ENCODE measurements at places on chromosomes 2 and 18.

DNA sequence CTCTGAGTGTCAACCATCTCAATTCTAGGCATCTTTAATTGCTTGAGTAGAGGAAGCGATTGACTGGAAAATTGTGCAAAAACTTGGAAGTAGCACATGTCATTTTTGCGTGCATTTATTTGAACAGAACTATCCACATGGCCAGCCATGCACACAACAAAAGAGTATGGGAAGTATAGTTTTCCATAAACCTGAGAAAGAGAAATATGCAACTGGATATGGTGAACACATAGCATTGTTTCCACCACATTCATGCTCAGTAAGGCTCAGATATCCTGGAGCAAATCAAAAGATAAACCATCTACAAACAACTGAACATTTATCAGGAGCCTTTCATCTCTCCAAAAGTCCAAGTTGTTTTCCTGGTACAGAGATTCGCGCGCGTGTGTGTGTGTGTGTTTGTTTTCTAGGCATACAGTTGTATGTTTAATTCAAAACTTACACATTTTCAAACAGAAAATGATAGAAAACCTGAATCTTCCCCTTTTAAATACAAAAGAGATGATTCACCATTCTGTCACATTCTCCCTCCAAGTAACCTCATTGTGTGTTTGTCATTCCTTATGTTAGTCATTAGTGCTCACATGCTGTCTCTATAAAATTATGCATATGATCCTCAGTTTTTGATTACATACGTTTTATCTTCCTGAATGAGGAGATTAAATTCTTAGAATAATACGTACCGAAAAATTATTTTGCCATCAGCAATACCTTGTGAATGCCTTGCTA is 780.4 kb upstream of the NRXN1 start:
- no peak for DNase-seq

- DNase-seq, result no peak
Measured at GRCh38 chr2:43109261-43109743, 117.1 kb downstream of the ZFP36L2 start.

- no peak for DNase-seq
Measured at GRCh38 chr2:191724015-191724414, 46.1 kb downstream of the NABP1 start.

- no peak for DNase-seq
Measured at GRCh38 chr2:109648041-109648527, 33.9 kb downstream of the SOWAHC start.

GRCh38 chr18:57950542-57950941 is 93.5 kb upstream of the NEDD4L start:
- no peak for DNase-seq

- no peak for DNase-seq
Measured at GRCh38 chr18:9356976-9357375, 22.4 kb downstream of the TWSG1 start.

- DNase-seq, result no peak
Measured at GRCh38 chr2:40690036-40690435, 238.1 kb upstream of the SLC8A1 start.

DNA sequence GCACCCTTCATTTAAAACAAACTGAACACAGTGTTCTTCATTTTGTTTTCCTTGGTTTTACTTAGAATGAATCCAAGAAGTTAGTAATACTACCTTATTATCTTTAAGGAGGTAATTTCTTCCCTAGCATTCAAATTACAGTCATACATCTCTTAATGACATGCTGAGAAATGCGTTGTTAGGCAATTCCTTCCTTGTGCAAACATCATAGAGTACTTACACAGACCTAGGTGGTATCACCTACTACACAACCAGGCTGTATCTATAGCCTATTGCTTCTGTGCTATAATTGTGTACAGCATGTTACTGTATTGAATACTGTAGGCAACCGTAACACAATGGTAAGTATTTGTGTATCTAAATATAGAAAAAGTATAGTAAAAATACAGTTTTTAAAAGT is 8.4 kb upstream of the CABYR start:
- no peak for DNase-seq

DNA sequence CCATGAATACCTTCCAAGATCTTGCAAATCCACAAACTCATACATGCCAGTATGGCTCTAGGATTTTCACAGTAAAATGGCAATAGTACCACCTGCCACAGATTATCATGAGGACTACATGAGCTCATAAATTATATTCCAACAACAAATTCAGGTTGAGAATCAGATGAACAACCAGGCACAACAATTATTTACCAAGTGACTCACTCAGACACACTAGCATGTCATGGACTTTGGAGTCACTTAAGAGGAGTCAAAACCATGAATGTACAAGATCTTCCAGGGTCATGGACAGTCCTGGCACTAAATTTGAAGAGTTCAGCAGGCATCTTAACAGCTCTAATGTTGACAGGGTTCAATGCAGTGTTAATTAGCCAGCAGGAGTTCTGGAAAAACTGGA is 34.4 kb upstream of the BZW1 start:
- no peak for DNase-seq

DNA sequence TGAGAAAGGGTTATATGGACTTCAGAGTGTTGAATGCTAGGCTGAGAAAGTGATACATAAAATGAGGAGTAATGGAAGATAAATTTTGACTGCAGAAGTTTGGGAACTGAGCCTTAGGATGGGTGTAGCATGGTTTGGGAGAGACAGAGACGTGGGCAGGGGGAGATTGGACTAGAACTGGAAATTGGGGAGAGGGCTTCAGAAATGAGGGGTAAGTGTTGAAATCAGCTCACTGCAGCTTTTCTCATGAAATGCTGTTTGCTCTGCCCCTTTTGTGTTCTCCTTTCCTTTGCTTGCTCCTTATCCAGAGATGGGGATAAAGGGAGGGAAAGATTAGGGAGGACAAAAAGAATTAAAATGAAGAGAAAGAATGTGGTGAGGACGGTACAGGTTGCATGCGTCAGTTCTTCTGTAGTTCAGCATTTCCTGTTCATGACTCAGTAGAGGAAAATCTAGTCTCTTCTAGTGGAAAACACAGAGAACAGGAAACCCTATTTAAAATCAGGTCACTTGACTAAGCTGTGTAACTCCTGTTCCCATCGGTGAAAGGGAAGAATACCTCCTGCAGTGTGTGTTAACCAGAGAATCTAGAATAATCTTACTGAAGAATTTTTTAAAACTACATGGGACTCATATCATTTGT is 105.6 kb downstream of the CRIM1 start:
- no peak for DNase-seq

- DNase-seq, result no peak
Measured at GRCh38 chr2:28821295-28821958, 10.8 kb downstream of the SPDYA start.

DNA sequence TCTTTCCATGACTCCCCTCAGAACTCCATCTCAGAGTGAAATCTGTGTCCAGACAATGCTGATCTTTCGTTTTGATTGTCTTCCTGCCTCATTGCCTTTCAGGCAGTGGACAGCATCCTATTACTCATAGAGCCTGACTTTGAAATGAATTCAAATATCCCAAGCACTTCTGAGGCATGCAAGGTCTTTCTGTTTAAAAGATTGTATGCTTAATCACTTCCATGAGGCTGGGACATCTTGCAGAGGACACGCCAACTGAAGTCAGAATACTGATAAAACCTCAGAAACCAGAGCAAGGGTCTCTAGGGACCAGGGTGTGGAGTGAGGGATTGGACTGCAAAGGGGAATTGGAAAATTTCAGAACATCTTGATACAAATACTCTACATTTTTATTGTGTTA is 836.5 kb upstream of the ID2 start:
- no peak for DNase-seq

DNA sequence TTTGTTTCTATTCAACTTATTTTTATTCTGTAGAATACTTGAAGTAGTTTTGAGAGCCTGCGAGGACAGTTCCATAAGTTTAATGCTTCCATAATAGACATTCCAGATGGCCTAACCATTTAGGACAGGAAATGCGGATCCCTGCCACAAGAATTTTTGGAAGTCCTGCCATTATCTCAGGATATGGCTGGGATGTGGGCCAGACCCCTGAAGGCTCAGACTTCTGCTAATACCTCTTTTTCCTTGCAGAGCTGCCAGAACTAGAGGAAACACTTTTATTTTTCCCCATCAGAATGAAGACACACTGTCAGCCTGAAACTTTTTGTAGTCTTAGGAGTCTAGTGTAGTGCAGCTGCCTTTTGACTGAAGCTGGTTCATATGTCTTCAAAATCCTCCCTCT is 806.5 kb downstream of the TDRD15 start:
- DNase-seq, result no peak

DNA sequence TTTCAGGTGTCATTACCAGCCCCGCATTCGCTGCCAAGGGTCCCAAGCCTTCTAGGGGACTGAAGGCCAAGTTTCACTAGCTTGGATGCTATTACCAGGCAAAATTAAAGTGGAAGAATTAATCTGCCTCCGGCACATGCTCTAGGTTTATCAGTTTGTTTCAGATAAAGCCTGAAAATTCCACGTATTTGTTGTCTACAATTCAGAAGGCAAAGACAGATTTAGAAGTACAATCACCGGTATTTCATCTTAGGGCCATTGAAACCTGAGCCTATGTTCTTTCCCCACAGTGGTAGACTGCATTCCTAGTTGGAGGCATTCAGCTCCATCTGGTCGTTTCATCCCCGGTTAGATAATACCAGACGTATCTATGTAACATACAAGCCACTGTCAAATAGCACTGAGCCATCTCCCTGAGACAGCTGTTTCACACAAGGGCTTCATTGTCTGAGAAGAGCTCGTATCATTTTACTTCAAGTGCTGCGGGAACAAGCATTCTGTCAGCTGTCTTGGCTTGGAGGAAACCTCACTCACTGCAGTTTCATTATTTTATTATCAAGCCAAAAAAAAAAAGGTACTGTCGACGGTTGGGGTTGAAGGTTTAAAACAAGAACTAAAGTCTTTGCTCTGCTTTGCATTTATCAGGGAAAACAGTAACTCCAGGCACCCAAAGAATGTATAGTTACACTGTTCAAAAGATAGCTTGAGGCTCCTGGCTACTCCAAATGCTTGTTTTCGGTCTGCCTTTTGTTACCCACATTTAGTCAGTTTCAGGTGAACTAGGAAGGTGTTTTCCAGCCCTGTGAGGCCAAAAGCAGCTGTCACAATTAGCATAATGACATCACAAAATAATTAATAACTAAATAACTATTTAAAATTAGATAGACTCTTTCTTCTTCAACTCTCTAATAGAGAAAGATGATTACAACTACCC is 76.7 kb downstream of the TGIF1 start:
- no peak for DNase-seq

GRCh38 chr2:239383036-239383758 is 17.6 kb downstream of the HDAC4 start:
- no peak for DNase-seq

GRCh38 chr2:119939915-119940314 is 73.0 kb upstream of the EPB41L5 start:
- DNase-seq, result no peak

DNA sequence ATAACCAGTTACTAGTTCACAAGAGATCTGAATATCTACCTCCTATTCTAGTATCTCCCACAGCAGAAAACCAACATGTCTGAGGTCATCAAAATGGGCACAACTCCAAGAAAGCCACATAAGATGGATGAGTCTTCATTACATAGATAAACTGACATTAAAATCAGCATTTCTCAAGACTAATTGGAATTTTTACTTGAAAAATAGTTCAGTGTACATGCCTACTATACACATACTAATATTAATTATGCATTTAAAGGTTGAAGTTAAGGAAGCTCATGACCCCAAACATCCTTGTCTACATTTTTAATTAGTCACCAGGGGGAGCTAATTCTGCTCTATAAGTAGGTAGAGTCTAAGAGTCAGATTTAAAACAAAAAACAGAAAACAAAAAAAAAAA is 41.9 kb downstream of the ZNF521 start:
- DNase-seq, result no peak

- no peak for DNase-seq
Measured at GRCh38 chr2:45816272-45816671, 164.8 kb downstream of the PRKCE start.

GRCh38 chr2:221513232-221513631 is 58.9 kb downstream of the EPHA4 start:
- DNase-seq, result no peak

DNA sequence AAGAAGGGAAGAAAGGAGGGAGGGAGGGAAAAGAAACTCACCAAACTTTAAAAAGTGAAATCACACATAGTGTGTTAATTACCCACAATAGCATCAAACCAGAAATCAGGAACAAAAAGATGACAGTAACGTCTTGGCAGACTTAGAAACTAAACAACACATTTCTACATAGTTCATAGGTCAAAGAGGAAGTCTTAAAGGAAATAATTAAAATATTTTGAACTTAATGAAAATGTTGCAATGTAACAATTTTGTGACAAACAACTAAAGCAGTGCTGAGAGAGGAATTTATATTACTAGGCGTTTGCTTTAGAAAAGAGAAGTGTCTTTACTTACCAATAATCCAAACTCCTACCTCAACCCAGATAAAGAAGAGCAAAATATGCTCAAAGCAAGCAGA is 505.0 kb upstream of the ID2 start:
- DNase-seq, result no peak

- no peak for DNase-seq
Measured at GRCh38 chr2:106343274-106343673, 124.9 kb downstream of the RGPD3 start.

DNA sequence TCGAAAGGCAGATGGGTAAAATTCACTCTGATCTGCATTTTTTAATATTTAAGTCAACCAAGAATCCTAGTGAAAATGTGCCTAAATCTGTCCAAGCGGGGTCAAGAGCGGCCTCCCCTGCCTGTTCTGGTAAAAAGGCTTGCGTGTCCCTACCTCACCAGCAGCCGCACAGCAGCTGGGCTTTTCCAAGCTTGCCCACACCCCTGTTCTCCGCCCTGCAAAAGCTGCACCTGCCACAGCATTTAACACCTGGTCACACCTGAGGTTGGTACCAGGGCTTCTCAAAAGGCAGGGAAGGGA is 25.8 kb upstream of the TMEM182 start:
- DNase-seq, result no peak

GRCh38 chr2:1482981-1483380 is 69.7 kb downstream of the TPO start:
- DNase-seq, result no peak

GRCh38 chr2:40723194-40723593 is 271.3 kb upstream of the SLC8A1 start:
- DNase-seq, result no peak

- DNase-seq, result no peak
Measured at GRCh38 chr2:168234407-168235085, 12.8 kb downstream of the STK39 start.

DNA sequence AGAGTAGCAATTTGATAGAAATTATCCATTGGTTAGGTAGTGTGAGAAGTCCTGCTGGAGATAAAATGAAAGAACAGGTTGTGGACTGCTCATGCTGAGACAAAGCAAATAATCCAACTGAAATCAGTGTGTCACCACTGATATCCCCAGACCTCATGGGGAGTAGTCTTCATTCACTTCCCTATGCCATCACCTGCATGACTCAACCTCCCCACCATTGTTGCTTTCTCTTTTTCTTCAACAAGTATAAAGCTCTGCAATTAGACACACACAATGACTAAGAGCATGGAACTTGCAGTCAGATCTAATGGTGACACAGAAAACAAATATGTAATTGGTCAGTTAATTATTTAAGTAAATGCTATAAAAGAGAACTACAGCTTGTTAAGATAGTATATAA is 475.3 kb downstream of the RIT2 start:
- DNase-seq, result no peak

- DNase-seq, result no peak
Measured at GRCh38 chr2:72214429-72215143, 66.9 kb upstream of the CYP26B1 start.
